RCC 7860 (cell line): ENCODE measurements at places on chromosomes 5 and 9.

- DNase-seq, result no peak
These were observed 17.9 kb downstream of the HSD17B4 start for GRCh38 chr5:119470105-119470763.

GRCh38 chr9:136273244-136273865 is 27.7 kb upstream of the QSOX2 start:
- DNase-seq, result no peak

- DNase-seq, result no peak
These were observed 2.9 kb downstream of the PBX3 start for GRCh38 chr9:125749951-125750626.

DNA sequence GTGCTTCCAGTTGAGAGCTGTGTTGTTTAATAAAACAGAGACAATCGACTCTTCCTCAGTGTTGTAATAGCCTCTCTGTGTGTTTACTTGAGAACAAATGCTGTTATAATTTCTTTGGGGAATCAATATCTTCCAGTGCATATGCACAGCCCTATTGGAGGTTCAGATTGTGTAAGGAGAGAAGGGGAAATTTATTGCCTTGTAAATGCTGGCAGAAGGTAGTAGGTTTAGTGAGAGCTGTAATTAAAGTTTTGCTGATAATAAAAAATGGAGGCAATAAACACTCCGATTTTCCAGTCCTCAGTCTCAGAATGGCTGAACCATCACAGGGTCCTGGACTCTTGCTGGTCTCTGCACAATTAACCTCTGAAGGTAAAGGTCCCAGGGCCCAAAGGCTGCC is 128.3 kb downstream of the C5orf15 start:
- DNase-seq, result no peak

- no peak for DNase-seq
These were observed 22.0 kb downstream of the MYO10 start for GRCh38 chr5:16914108-16914435.

GRCh38 chr9:19988281-19988680 is 199.4 kb upstream of the SLC24A2 start:
- DNase-seq, result no peak

GRCh38 chr9:87725356-87725899 is 491 bp upstream of the CTSL start:
- DNase-seq, result no peak

GRCh38 chr5:351921-352245 is 30.4 kb downstream of the AHRR start:
- no peak for DNase-seq

- DNase-seq, result peak; percentile 28
These were observed 57.7 kb upstream of the MAST4 start for GRCh38 chr5:66538531-66538930.

DNA sequence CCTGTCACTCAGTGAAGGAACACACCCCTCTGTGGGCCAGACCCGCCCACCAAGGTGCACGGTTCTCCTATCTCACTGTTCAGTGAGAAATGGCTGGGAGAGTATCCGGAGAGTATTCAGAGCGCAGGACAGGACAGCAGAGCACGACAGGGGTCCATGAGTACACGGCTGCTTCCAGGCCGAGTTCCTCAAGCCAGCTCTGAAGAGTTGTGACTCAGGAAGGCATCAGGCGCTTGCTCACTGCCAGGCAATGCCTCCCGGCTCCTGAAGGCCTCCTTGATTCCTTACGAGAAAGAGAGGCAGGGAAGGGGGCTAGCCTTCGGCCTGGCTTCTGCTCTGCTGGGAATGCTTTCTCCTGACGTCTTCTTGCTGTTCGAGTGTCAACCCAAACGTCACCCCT is 132.1 kb upstream of the PPP1R26 start:
- no peak for DNase-seq

DNA sequence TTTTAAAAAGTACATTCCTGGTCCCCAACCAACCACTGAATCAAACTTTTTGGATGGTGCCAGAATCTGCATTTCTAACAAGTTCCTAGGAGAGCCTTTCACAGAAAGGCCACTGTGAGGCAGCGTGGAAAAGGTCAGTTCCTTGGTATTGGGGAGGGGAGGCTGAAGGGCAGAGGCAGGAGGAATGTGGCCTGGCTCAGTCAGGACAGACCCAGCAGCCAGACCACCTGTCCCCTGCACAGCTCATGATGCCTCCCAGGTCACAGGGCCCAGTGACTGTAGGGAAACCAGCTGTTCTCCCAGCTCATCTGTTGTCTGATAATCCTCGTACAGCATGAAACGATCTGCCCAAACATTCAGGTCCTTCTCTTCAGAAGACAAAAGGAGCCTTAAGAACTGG is 132.9 kb downstream of the LHFPL2 start:
- no peak for DNase-seq

DNA sequence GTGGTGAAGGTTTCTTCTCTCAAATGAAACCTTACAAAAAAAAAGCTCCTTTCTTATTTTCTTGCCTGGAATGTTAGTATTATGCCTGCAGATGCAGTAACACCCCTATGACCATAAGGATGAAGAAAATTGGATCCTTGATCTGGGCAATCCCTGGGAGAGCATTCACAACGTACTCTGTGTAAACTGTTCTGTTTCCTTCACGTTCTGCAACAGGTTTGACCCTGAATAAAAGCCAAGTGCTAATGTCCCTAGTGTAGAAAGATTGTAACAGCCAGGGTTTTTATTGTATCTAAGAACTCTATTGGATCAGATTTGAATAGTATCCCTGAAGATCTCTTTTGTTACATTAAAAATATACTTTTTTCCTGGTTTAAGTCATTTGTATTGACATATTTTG is 1639.6 kb upstream of the ACO1 start:
- no peak for DNase-seq

GRCh38 chr9:98940276-98940675 is 3.4 kb upstream of the COL15A1 start:
- no peak for DNase-seq

DNA sequence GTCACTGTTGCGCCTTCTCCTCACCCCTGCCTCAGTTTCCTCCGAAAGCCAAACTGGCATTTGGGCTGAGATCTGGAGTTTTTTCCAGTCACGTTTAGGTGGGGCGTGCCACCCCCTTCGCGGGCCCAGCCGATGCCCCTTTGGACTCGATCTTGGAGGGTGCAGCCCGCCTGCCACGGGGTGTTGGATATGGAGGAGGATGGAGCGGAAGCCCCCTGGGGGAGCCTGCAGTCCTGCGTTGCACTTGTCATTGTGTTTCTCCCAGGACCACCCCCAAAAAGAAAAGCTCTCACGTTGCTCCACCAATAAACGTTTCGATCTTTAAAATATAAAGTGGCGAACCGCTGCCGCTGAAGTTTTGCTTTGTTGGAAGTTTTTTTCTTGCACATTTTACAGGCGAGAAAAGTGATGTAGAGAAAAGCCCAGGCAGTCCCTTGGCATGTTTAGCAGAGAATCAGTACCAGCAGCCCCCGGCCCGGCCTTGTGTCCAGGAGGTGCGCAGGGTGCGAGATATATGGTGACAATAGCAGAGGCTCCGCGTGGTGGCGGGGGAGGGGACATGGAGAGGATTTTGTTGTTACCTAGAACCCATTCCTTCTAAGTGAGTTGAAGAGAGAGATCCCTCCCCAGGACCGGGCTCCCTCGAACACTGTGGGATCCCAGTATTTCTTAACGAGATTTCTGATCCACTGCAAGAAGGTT is 681 bp downstream of the F2R start:
- DNase-seq, result no peak

DNA sequence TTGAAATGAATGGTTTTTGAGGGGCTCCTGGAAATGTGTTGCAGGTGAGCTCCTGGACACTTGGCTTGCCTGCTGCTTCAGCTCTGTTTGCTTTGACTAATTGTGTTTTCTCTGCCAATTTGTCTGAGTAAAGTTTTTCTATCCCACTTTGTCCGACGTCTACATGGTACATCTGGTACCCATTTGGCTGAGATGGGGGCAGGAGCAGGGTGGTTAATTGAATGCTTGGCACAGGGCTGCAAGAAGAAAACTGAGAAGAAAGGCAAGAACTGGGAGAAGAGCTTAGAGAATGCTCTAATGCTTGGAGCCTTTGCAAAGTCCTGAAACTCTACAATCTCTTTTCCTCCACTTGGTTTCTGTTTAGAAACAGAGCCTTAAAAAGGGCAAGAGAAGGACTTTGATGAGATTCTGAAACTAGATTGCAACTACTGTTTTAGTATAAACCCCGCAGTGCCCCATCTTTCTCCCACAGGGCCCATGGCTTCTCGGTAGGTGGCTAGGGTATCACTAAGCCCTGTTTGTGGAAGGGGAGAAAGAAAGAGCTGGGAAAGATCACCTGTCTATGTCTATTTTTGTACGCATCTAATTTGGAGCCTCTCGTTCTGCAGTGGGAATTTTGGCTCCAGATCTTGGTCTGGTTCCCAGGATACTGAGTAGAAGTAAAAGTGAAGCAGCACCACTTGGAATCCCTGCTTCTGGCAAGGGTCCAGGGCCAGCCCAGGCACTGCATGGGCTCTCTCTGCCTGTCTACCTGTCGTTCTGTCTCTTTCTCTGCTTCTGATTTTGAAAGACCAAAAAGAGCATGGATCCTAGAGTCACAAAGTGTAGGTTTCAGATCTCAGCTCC is 214.4 kb downstream of the SEMA6A start:
- DNase-seq, result no peak

DNA sequence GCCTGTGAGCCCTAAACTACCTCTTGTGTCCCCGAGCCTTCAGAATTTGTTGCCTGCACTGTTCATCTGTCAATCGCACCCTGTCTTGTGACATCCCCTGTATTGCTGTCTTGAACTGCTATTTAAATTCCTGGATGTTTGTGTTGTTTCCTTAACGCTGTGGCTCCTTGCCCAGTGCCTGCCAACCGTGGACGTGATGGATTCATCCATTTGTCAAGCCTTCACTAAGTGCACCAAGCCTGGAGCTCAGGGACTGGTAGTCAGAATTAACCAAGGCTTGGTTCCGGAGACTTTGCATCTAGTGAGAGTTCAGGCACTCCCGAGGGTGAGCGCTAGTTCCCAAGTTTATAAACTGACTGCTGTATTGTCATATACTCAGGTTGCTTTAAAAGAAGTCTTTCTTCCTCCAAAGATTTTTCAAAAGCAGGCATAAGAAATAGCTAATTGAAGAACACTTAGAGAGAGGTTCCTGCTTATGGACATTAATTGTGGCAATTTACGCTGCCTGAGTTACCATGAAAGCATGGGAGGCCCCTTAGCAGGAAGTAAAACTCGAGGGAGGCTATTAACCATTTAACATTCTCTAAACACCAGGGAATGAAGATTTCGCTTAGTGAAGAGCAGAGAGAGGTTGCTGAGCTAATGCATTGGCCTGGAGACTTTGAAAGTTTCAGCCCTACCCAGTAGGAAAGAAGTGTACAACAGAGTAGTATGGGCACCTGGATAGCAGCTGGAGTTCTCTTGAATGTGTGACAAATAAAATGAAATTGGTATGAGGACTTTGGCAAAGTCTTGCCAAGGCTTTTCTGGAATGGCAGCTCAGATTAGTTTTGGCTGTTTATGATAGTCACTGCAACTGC is 29.0 kb downstream of the RGS3 start:
- no peak for DNase-seq

DNA sequence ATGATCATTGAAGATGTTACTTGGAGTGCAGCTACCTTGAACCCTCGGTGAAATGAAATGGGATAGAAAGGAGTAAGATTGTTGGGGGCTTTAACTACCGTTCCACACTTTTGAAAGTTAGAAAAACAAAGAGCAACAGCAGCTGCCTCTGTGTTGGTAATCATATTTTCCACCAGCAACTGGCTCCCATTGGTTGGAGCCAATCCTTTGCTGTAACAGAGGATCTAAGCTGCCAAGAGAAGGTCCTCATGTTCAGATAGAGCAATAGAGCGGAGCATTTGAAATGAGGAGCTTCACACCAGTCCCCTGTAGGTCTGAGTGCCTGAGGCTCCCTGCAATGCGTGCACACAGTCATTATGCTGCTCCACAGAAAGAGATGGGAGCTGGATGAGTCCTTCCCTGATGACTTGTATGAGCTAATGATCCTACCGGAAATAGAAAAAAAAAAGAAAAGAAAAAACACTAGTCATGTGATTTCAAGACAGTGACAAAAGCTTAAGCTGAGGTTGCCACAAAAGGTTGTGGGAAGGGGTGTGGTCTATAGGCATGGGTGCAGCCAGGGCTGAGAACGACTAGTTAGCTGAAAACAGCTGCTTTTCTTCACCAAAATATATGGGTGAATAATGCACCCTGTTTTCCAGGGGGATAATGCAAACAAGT is 300.7 kb downstream of the MLLT3 start:
- DNase-seq, result no peak

- DNase-seq, result no peak
These were observed 24.2 kb downstream of the CSNK1A1 start for GRCh38 chr5:149526845-149527590.

DNA sequence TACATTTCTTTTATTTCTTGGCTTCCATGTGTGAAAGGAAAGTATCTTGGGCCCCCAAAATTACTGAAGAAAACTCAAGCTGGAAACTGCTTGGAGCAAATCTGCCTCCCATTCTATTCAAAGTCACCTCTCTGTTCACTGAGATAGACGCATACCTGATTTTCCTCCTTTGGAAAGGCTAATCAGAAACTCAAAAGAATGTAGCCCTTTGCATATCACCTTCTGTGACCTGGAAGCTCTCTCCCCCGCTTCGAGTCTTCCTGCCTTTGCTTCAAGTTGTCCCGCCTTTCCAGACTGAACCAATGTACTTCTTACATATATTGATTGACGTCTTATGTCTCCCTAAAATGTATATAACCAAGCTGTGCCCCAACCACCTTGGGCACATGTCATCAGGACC is 5.0 kb upstream of the RXFP3 start:
- DNase-seq, result no peak

DNA sequence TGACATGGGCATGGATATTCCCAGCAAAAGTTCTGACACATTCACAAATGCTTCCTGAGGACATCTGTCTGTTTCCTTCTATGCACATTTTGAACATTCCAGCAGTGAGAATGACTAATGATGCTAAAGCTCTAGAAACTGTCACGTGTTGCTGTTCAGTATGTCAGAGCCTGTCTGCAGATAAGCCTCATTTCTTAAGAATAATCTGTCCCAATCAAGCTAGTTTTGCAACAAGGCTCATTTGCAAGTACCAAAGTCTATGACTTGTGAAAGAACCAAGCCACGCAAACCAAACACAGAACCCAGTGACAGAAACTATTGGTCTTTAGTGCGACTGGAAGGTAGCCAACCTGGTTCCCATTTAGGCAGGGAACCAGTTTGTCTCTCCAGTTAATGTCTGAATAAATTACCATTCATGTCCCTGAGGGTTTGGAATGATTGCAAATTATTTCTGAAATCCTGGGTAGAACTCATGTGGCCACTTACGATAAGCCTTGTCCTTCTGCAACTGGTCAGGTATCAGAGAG is 178.5 kb downstream of the C9orf152 start:
- peak; percentile 81 for DNase-seq

- DNase-seq, result peak; percentile 89
These were observed 66.8 kb upstream of the ITGA2 start for GRCh38 chr5:52922384-52922783.
